ENCODE measurements at places on chromosomes 3 and 15.
A peak's percentile ranks its signal among the peaks of the same experiment; 100 is the strongest.

- no peak for DNase-seq
Measured at GRCh38 chr15:68200016-68200861, 4.9 kb downstream of the CALML4 start.

GRCh38 chr3:64406271-64406670 is 181.0 kb upstream of the PRICKLE2 start:
- no peak for DNase-seq

DNA sequence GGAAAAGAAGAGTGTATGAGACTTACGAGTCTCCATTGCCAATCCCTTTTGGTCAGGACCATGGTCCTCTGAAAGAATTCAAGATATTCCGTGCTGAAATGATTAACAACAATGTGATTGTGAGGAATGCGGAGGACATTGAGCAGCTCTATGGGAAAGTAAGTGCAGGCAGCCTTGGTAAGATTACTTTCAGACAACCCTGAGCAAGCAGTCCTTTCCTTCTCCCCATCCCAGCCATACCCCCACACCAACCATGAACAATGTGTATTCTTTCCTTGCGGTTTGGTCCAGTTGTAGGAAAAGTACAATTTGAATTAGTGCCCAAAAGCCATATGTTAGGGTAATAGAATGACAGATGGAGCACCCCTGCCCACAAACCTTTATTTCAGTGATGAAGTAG is 5.6 kb downstream of the TSEN2 start:
- peak; percentile 78 for DNase-seq

- peak; percentile 27 for DNase-seq
Measured at GRCh38 chr3:66520724-66521123, 19.9 kb upstream of the LRIG1 start.
